ENCODE measurements at places on chromosomes 2 and 18.

GRCh38 chr2:114231921-114232320 is 210.5 kb upstream of the DPP10 start:
- DNase-seq = no peak

- peak; percentile 45 for DNase-seq
Measured at GRCh38 chr18:47772374-47773248, 157.8 kb downstream of the SMAD2 start.

DNA sequence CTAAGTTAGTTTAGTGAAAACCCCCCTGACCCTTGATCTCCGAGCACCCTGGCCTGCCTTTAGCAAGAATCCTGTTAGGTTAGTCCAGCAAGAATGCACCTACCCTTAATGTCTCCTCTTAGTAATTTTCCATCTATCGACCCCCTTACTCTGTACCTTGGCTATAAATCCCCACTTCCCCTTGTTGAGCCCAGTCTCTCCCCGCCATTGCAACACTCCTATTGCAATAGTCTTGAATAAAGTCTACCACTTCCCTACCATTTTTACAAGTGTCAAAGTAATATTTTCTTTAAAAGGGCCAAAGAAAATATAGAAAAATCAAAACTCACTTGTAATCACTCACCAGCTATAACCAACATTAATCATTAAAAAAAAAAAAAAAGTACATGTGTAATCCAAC is 4.2 kb upstream of the ZBTB7C start:
- no peak for DNase-seq

GRCh38 chr2:20620696-20621365 is 30.1 kb downstream of the HS1BP3 start:
- DNase-seq = no peak

DNA sequence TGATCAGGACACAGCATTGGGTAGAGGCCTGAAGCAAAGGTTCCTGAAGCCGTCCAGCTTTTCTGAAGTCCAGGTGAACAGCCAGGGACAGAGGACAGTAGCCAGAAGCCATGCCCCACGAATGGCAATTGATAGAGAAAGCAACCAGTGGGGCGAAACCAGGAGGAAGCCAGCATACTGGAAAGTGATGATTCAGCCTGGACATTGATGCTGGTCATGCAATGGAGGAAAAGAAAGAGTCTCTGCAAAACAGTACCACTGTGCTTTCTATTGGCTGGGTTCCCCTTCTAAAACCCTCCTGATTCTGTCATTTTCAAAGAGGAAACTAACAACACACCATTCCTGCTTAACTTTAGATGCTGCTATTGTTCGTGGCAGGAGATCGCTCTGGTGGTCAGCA is 221.4 kb upstream of the EPAS1 start:
- DNase-seq = no peak

DNA sequence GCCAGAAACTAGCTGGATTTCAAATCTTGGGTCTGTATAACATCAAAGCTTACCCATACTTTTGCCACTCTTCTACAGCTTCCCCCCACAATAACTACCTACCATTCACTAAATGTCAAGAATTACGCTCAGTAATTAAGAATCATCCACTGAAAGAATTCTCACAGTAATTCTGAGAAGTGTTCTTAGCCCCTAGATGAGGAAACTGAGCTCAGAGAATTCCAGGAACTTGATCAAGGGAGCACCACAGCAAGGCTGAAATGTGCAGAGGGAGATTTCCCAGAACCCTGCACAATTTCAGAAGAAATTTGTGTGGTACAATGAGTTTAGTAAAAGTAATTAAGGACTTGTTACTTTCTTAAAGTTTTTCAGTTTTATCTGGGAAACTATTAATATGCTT is 194.5 kb upstream of the STK17B start:
- no peak for DNase-seq

DNA sequence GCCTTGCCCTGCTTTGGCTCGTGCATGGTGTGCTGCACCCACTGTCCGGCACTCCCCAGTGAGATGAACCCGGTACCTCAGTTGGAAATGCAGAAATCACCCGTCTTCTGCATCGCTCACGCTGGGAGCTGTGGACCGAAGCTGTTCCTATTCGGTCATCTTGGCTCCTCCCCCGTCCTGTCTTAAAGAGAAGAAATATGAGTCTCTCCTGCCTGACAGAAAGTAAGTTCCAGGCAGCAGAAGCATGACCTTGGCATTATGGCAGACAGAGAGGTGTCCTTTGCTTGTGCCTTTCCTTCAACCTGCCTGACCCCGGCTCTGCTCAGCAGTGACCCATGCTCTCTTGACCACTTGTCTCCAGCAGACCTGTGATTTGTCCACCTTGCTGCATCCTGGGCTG is 62.5 kb upstream of the CYP1B1 start:
- DNase-seq = no peak

GRCh38 chr2:54928719-54929118 is 121.5 kb downstream of the RTN4 start:
- DNase-seq = no peak

DNA sequence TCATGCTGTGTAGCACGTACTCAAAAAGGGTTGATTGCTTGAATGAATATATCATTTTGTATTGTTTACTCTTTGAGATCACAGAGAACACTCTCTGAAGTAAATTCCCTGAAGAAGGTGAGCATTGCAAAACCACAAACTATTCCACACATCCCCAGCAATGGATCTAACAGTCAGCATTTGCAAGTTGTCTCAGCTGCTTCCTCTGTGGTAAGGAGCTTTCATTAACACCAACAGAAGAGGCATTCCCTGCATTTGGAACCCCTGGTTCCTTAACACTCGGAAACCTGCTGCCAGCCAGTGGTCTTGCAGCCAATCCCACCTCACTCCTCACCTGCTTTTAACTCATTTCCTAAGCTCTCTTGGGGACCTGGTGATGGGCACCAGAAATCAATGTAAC is 108.4 kb downstream of the IRS1 start:
- no peak for DNase-seq

DNA sequence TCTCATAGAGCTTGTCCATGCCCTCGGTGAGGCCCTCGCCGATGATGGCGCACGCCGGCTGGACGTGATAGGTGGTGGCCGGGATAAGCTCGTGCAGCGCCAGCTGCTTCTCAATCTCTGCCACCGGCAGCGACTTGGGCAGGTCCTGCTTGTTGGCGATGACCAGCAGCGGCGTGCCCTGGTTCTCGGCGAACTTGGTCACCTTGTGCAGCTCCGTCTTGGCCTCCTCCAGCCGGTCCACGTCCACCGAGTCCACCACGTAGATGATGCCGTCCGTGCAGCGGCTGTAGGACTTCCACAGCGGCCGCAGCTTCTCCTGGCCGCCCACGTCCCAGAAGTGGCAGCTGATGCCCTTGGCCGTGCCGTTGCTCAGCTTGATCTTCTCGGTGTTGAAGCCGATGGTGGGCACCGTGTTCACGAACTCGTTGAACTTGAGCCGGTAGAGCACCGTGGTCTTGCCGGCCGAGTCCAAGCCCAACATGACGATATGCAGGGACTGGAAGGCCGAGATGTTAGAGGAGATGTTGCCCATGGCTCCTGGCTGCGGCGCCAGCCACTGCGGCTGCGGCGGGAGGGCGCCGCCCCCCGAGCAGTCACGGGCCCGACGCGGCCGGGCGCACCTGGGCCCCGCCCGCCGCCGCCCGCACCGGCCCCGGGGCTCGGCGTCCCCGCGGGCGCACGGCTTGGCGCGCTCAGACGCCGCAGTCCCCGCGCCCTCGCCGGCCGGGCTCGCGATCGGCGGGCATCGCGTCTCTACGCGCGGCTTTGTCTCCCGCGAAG is 636 bp downstream of the ARL4C start:
- DNase-seq = peak; percentile 50

- DNase-seq = no peak
Measured at GRCh38 chr2:46552528-46552927, 73.2 kb downstream of the TMEM247 start.

DNA sequence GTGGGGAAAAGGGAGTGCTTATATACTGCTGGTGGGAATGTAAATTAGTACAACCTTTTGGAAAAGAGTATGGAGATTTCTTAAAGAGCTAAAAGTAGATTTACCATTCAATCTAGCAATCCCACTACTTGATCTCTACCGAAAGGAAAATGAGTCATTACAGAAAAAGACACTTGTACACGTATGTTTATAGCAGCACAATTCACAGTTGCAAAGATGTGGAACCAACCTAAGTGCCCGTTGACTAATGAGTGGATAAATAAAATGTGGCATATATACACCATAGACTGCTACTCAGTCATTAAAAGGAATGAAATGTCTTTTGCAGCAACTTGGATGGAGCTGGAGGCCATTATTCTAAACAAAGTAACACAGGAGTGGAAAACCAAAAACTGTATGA is 29.5 kb downstream of the FLACC1 start:
- no peak for DNase-seq

DNA sequence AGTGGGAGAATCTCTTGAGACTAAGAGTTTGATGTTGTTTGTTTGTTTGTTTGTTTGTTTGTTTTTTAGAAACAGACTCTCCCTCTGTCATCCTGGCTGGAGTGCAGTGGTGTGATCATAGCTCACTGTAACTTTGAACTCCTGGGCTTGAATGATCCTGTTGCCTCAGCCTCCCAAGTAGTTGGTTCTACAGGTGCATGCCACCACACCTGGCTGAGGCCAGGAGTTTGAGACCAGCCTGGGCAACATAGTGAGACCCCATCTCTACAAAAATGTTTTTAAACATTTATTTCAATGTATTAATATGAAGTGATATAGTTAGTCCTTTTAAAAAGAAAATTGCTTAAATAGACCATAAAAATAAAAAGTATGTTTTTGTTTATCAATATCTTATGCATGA is 35.6 kb downstream of the MAP3K19 start:
- DNase-seq = no peak

- DNase-seq = peak; percentile 90
Measured at GRCh38 chr2:130183512-130184373, 1.7 kb downstream of the MZT2B start.

DNA sequence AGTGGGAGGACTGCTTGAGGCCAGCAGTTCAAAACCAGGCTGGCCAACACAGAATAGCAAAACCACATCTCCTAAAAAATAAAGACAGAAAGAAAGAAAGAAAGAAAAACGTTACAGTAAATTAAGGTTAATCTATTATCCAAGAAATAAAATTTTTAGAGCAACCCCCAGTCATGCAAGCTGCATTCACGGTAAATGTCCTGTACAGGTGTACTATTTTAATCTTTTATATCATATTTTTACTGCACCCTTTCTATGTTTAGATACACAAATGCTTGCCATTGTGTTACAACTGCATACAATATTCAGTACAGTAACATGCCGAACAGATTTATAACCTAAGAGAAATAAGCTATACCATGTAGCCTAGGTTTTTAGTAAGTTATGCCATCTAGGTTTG is 6.0 kb downstream of the PDIA6 start:
- DNase-seq = no peak

DNA sequence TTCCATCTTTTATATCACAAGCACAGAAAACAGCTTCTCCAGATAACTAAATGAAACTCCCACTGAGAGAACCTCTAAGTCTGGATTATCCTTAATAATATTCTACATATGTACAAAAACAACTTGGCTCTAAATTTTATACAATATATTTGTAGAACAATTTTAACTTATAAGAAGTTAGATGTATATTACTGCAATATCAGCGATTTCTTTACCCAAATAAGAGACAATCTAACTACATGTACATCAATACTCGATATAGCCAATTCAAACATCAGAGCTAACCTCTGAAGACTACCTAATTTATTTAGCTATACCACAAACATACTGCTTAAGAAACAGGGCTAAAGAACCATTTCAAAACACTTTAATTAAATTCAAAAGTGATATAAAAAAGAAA is 148.6 kb downstream of the ROCK1 start:
- no peak for DNase-seq

DNA sequence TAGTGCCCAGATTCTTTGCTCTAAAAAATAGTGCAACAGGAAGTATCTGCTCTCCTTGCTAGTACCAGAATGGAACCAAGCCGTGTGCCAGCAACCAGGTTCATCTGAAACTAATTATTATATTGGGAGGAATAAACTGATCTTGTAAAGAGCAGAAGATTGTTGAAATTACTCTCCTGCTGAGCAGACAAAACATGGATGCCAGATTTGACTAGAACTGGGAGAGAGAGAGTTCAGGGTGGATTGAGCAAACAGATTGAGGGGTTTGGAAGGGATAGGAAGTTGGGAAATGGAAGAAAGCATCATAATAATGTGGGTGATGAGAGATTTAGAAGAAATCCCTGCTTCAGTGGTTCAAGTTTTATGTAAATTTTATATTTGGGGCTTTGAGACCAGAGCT is 160.1 kb upstream of the RASGRP3 start:
- DNase-seq = no peak

DNA sequence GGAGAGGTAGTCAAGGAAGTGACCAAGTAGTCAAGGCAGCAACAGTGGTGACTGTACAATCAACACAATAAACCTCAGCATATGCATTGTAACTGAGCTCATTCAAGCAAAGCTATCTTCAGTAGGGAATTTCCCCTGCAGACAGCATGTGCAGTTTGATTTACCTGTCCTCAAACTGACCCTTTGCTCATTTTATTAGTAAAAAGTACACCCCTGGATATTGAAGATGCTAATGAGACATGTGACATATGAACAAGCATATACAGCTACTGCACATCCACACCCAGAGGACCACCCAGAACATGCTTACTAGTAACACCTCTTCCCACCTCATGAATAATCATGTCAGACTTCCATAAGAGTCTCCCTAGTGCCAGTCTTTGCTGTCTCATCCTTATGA is 15.4 kb downstream of the C2orf81 start:
- no peak for DNase-seq

- peak; percentile 49 for DNase-seq
Measured at GRCh38 chr2:240893363-240893844, 2.6 kb downstream of the MAB21L4 start.

DNA sequence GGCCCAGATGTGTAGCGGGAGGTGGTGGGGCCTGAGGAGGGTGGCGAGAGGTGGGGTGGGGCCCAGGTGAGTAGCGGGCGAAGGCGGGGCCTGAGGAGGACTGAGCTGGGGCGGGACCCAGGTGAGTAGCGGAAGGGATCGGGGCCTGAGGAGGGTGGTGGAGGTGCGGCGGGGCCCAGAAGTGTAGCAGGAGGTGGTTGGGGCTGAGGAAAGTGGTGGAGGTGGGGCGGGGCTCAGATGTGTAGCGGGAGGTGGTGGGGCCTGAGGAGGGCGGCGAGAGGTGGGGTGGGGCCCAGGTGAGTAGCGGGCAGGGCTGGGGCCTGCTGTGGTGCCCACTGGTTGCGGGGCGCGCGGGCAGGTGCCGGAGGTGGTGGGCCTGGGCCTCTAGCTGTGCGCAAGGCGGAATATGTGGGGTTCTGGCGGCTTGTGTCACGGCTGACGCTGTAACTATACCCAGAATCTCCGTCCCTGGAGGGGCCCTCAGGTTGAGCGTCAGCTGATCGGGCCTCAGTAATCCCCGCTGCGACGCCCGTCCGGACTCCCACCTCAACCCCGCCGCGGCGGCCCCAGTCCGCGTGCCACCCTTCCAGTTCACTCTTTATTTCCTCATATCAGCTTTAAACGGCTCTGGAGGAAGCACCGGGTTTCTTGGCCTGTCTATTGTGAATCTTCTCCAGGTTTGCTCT is 866 bp upstream of the SF3B6 start:
- DNase-seq = no peak

GRCh38 chr2:25169073-25169470 is 692 bp upstream of the POMC start:
- no peak for DNase-seq

- peak; percentile 15 for DNase-seq
Measured at GRCh38 chr18:48756511-48757226, 194.1 kb downstream of the SMAD7 start.

GRCh38 chr2:212904646-212905045 is 246.8 kb downstream of the IKZF2 start:
- no peak for DNase-seq

- DNase-seq = no peak
Measured at GRCh38 chr2:78779761-78780160, 245.7 kb upstream of the REG3G start.

Measured in SK-N-DZ (cell line).